ENCODE measurements at places on chromosomes 3 and 15.

DNA sequence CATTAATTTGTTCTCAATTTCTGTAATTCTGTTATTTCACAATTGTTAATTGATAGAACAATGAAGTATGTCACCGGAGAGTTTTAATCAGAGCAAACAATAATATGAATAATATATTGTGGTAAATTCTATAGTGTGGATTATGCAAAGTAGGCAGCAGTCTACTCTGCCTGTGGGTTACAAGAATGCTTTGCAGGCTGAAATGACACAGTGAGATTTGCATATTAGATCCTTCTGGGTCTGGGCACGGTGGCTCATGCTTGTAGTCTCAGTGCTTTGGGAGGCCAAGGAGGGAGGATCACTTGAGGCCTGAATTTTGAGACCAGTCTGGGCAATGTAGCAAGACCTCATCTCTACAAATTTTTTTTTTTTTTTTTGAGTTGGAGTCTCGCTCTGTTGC is 12.5 kb downstream of the COPG1 start:
- DNase-seq, result no peak

DNA sequence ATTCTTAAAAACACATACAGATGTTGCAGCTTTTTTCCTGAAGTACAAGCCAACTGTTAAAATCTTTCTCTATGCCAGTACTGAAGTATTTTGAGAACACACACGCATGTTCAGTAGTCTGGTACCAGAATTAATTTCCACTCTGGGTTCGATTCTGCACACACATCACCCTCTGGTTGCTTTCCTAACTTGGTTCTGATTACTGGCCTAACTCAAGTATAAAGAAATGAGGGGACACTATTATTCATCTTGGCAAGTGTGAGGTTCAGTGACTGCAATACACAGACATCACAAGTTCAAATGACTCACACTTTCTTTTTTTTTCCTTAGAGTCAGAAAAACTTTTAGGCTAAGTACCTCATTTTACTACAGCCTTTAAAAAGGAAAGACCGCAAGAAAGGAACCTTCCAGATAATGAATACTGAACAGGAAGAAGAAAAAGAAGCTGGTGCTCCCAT is 37.4 kb upstream of the LDHAL6B start:
- DNase-seq, result no peak

DNA sequence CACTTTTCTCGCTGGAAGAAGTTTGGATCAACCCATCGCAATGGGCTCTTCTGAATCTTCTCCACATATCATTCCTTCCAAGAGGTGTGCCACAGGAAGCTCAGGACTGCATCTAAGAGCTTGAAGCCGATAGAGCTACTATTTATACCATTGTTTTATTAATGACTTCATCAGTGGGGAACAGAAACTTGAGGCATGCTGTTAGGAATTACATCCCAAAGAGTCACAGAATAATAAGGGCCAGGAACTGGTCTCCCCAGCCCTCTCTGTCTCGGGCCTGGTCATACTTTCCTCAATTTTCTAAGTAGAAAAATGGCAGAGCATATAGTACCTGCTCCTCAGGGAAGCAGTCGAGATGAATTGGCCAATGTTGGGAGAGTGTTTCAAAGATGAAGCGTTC is 16.9 kb upstream of the C15orf61 start:
- no peak for DNase-seq

DNA sequence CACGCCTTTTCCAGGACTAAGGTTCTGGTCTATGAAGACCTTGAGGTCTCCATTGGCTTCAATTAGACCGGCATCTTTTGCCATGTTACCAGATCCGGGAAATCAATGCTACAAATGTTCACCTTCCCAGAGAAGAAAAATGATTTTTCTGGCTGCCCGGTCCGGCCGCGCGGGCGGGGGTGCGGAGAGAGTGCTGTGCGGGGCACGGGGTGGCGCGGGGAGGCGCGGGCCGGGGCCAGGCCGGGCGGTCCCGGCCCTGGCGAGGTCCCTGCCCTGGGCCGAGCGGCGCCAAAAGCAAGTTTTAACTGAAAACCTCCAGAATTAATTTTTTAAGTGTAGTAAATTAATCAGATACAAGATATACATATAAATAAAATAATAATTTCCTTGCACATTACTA is 128.2 kb downstream of the MINAR1 start:
- DNase-seq, result no peak

DNA sequence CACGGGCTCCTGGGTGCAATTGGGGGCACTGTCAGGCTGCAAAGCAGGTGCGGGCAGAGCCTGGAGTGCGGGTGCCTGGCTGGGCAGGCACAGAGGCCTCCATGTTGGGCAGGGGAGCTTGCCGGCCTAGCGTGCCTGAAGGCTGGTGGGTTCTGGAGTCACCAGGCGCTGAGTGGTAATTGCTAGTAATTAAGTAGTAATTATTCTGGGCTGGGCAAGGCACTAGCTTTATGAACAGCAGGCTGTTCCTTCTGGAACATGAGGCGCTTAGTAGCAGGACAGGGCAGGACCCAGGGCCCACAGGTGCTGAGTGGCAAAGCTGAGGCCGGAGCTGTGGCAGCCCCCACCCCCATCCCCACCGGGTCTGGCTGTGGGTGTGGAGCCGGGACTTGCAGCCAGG is 25.3 kb downstream of the PLXNA1 start:
- no peak for DNase-seq

- DNase-seq, result no peak
Measured at GRCh38 chr15:60251300-60252070, 146.3 kb downstream of the ANXA2 start.

DNA sequence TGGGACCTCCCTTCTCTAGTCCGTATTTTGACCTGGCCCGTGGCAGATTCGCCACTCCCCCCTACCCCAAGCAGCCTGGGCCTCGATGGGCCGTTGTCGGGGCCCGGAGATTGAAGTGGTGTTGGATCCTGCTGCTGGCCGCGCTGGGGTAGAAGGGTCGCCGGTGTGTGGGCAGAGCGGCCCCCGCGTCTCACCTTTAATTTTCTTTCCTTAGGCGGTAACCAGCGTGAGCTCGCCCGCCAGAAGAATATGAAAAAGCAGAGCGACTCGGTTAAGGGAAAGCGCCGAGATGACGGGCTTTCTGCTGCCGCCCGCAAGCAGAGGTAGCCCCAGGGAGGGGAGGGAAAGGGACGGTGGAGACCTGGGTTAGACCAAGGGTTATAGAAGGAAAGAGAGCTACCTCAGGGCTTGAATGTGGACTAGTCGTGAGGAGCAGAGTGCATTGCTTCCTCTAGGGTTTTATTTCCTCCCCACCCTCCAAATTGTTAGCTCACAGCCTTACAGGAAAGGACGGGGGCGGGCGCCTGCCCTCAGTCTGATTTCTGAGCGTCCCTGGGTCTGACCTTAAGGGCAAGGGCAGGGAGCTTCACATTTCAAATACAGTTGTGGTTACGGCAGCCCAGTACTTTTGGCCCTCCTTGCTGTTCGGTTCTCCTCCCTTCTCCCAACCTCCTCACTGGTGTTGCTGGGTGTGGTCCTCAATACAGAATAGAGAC is 799 bp downstream of the SERF2 start:
- no peak for DNase-seq

DNA sequence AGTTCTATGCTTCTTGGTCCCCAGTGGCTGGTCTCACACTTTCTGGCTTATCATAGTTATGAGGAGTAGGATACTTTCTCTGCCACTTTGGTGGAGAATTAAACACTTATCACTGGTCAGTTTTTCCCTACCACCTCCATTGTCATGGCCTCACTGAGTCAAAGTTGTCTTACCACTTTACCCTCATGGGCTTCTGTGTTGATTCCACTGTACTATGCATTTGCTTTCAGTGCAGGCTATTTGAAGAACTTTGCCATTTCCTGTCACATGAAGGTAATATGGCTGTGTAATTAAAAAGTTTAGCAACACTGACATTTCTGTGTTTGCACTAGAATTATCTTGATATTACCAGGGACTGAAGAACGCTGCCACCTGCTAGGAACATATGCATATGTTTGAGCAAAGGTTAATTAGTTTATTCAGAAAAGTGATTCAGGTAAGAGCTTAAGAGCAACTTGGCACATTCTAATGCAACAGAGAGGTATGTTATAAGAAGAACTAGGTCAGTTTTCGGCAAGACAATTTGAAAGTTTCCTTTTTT is 377.3 kb downstream of the PDCD6IP start:
- no peak for DNase-seq

GRCh38 chr3:41053220-41053619 is 146.1 kb upstream of the CTNNB1 start:
- no peak for DNase-seq

- no peak for DNase-seq
Measured at GRCh38 chr3:129622226-129622874, 15.9 kb upstream of the PLXND1 start.

DNA sequence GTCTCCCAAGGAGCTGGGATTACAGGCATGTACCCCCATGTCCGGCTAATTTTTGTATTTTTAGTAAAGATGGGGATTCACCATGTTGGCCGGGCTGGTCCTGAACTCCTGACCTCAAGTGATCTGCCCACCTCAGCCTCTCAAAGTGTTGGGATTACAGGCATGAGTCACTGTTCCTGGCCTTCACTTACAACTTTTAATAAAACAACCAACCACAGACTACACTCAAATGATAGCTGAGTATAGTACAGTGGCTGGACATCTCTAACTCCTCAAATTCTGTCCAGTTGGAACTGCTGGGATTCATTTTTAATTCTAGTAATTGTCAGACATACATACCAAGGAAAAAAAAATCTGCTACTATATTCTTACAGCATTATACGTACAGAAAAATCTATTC is 71.0 kb downstream of the PBRM1 start:
- DNase-seq, result no peak

- DNase-seq, result no peak
Measured at GRCh38 chr15:85623315-85624049, 171.2 kb downstream of the KLHL25 start.

- no peak for DNase-seq
Measured at GRCh38 chr15:99566157-99566897, 543 bp downstream of the MEF2A start.

DNA sequence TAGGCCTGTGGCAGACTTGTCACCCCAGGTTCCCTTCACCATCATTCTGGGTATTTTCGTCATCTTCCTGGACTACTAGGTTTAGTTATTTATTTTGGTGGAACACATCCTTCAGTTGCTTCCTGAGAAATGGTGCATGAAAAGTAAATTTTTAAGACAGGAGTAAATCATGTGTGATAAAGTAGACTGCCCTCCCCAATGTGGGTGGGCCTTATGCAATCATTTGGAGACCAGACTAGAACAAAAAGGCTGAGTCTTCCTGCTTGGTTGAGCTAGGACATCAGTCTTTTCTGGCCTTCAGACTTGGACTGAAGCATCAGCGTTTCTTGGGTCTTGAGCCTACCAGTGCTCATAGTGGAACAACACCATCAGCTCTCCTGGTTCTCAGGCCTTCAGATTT is 50.7 kb upstream of the SLC2A2 start:
- DNase-seq, result no peak

GRCh38 chr15:79644091-79644490 is 212.0 kb downstream of the MINAR1 start:
- DNase-seq, result no peak

GRCh38 chr3:33716227-33716626 is 1.8 kb downstream of the CLASP2 start:
- no peak for DNase-seq

- DNase-seq, result no peak
Measured at GRCh38 chr3:183031826-183032225, 51.5 kb upstream of the DCUN1D1 start.

DNA sequence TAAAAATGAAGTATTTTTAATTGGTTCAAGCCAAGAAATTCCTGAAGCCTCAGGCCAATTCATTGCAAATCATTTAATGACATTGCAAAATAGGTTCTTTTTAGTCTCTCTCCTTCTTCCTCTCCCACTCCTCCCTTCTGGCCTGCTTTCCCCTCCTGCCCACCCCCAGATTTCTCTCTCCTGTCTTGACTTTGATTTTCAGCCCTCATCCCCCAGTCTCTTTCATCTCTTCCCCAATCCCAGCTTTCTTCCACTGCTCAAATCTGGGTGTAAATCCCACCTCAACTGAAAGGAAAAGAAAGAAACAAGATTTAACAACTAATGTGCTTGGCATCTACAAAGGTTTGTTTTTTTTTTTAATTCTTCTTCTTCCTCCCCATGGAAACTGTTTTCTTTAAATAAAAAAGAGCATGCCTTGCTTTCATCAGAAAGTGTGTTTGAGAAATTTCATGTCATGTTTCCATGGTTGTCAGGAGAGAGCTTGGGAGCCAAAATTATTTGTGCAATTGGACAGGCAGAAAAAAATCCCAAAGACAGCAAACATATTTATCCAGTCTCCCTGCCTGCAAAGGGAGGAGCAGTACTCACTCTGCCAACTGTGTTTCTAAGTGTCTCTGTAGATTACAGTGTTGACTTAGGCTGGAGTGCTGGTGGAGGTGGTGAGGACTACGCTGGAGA is 50.4 kb downstream of the BOC start:
- DNase-seq, result no peak

DNA sequence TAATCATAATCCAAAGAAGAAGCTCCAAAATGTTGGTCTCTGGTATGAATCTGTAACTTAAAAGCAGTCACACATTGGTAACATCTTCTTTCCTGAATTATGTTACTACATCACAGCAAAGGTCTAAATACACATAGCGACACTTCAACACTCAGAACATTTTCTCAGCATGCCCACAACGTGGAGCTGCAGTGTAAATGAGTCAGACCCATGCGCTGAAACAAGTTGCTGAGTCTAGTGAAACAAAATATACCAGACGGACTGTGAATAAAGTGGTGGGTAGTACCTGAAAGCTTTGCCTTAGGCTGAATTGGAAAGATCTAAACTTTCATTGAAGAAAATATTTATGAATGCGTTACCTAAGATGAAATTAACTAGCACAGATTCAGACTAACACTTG is 33.2 kb upstream of the GOLGA8B start:
- DNase-seq, result no peak

- no peak for DNase-seq
Measured at GRCh38 chr3:141152801-141153678, 78.6 kb upstream of the PXYLP1 start.

DNA sequence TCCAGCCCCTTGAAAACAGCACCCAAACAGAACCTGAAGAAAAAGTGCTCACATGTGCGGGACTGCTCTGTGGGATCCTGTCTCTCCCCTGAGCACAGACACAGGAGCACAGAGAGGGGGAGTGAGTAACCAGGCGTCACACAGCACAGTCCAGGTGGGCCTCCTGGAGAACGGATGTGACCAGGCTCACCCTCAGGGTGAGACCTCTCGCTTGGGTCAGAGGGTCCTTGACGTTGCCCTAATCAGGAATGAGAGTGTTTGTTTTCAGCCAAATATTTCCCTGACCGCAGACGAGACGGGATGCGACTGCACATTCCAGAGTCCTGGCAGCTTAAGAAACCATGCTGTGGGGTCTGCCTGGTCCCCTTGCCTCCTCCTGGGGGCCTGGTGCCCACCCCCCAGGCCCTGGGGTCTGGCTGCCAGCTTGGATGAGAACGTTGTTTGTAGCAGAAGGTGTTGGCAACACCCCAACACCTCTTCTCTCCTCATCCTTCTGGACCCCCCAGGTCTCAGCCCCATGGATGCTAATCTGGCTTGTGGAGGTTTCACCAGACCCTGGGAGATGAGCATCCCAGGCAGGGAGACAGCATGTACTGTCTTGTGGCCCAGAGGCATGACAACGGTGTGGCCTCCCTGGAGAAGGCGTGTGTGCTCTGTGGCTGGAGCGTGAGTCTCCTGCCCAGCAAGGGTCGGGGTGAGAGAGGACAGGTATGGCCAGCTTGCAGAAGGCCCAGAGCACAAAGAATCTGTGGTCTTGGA is 42.1 kb upstream of the SLC6A6 start:
- no peak for DNase-seq
